Stimulated activated CD4-positive, alpha-beta T cell treated with anti-CD3 and anti-CD28 coated beads, Interleukin-1b, Interleukin-23, amount 100 ng/mL, for 1 hour (primary cell): ENCODE measurements at places on chromosomes 16 and 17.

- DNase-seq: no peak
Observed at GRCh38 chr17:28950017-28950751, 1.1 kb downstream of the PHF12 start.

- no peak for DNase-seq
Observed at GRCh38 chr16:82535764-82536163, 91.0 kb upstream of the CDH13 start.

DNA sequence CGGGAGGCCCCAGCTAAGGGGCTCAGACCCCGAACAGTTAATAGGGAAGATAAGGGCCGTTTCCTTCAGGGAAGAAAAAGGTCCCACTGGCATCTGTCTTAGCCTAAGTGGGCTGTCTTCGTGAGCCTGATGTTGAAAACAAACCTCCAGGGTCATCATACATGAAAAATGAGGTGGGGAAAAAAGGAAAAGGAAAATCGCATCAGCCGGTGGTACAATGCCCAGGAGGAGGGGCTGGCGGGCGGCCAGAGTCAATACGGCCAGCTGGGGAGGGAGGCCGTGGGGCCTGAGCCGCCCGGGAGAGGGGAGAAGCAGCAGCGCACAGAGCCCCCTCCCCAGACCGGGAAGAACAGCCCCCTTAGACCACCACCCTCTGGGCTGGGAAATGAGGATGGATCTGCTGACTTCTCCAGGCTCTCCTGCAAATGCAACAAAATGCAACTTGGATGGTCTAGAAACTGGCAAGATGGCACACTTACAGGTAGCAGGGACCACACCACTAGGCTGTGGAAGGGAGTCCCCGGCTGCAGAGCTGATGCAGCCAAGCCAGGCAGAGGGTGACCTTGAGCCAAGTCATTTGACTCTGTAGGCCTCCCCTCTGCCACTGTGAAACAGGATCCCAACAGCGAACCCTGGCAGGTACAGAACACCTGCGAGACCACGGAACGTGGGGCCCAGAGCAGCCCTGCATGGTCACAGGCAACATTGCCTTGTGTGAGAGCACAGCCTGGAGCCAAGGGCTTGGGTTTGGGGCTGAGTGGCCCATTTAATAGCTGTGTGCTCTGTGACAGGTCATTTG, 448.5 kb downstream of the SOX9 start:
- no peak for DNase-seq

GRCh38 chr16:11076259-11077018, 132.1 kb downstream of the CLEC16A start:
- peak; percentile 36 for DNase-seq

DNA sequence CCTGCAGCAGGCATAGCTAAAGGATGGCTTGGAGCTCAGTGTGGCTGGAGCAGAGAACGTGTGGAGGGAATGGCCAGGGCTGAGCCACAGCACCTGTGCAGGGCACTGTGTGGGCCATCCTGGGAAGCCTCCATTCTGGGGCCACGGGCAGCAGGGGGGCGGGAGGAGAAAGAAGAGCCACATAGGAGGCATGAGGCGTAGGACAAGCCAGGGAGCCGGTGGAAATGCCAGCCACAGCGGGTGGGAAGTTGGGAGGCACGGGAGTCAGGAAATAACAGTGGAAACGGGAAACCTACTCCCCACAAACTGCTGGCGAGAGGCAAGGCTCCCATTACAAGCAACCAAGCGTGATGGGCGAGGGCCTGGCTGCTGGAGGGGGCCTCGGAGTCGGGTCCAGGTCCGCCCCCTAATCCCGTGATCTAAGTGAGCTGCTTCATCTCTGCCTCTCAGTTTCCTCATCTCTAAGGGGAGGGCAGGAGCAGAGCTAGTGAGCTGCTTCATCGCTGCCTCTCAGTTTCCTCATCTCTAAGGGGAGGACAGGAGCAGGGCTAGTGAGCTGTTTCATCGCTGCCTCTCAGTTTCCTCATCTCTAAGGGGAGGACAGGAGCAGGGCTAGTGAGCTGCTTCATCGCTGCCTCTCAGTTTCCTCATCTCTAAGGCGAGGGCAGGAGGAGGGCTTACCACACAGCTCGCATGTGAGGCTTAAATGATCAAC, 104.9 kb downstream of the ADCY9 start:
- DNase-seq: no peak

- no peak for DNase-seq
Observed at GRCh38 chr17:82021107-82021899, 1.4 kb downstream of the CENPX start.

GRCh38 chr17:50392621-50393020, 4.7 kb downstream of the LRRC59 start:
- no peak for DNase-seq

GRCh38 chr17:58283674-58284612, 3.2 kb upstream of the MPO start:
- DNase-seq: no peak

DNA sequence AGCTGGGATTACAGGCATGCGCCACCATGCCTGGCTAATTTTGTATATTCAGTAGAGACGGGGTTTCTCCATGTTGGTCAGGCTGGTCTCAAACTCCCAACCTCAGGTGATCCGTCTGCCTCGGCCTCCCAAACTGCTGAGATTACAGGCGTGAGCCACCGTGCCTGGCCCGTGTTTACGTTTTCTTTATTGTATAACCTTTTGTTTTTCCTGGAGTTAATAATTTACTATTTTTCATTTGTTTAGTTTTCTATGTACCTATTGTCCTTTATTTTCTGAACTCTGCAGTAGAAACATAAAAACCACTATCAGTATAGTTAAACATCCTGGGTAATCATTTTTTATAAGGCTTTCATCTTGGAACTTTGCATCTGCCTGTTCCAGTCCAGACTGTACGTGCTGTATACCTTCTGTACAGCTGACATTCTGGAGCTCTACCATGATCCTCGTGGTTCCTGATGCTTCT, 73.6 kb downstream of the PPM1E start:
- no peak for DNase-seq

GRCh38 chr17:81992306-81993102, 15.1 kb downstream of the ASPSCR1 start:
- no peak for DNase-seq

- DNase-seq: no peak
Observed at GRCh38 chr16:28212532-28212873, 738 bp upstream of the XPO6 start.

GRCh38 chr17:83193336-83194185, 114.2 kb downstream of the METRNL start:
- DNase-seq: no peak

- no peak for DNase-seq
Observed at GRCh38 chr17:67399676-67400075, 22.6 kb downstream of the PITPNC1 start.

- DNase-seq: no peak
Observed at GRCh38 chr17:39015546-39015935, 48.3 kb upstream of the FBXO47 start.
